ENCODE measurements at places on chromosomes 4 and X. TPM values are rescaled to one million over a fixed set of nuclear protein-coding genes. Genes with fewer than 3 reads are reported as not detected.

GRCh38 chr4:3343358-3343757, 50.5 kb downstream of the RGS12 start:
- DNase-seq, result no peak

- DNase-seq, result no peak
Observed at GRCh38 chr4:40317916-40318658, 17.0 kb upstream of the CHRNA9 start.

- DNase-seq, result peak; percentile 74
Observed at GRCh38 chr4:173334891-173335752, 964 bp upstream of the HMGB2 start.

The SMIM31 gene
- not detected for total RNA-seq

Measured in PC-9 (cell line).